ENCODE measurements at places on chromosomes 2 and 18.

- no peak for DNase-seq
These were observed 438 bp downstream of the HSPE1 start for GRCh38 chr2:197500503-197501131.

- DNase-seq = no peak
These were observed 4.3 kb upstream of the SALL3 start for GRCh38 chr18:78975292-78975691.

GRCh38 chr2:8633186-8633734, 48.6 kb upstream of the ID2 start:
- DNase-seq = no peak

GRCh38 chr18:36420826-36421225, 123.3 kb downstream of the FHOD3 start:
- DNase-seq = no peak

DNA sequence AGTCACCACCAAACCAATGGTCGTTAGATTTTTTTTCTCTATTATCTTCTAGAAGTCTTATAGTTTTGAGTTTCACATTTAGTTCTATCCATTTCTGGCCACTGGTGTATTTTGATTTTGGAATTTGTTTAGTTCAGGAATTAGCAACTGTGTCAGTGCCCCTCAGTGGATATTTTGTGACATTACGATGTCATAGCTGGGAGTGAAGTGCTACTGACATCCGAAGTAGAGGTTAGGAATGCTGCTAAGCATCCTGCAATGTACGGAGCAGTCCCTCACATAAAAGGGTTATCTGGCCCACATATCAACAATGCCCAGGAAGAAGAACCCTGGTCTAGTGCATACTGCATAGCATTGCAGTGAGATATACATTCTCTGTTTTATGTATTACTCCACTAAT, 157.4 kb upstream of the RGPD4 start:
- DNase-seq = no peak

DNA sequence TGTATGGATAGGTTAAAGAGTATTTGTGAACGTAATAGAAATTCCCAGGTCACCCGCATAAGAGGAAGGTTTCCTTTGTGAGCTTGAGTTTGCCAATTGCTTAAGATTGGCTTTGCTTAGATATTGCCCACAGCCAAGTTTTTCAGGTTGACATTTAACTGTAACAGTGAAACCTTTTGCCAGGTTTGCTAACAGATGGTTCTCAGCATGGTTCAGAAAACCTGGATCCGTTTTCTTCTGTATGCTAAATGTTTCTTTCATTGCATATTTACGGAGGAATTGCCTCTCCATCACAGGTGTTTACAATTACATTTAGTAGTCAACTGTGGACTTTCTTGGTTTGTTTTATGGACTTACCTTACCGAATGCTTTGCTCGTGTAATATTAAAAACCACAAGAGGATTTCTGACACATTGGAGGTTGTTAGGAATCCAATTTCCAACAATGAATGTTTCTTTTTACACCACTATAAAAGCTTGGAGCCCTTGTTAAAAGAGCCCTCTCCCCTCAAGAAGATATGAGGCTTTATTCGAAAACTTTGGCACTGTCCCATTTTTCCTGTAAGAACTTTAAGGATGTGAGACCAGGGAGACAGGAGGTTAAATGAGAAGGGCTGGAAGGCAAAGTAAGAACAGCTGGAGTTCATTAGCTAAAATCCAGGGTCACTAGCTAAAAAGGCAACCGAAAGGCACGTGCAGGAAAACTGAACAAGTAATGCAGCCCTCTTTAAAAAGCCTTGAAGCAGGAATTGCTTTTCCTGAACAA, 7.8 kb downstream of the CDK15 start:
- no peak for DNase-seq

DNA sequence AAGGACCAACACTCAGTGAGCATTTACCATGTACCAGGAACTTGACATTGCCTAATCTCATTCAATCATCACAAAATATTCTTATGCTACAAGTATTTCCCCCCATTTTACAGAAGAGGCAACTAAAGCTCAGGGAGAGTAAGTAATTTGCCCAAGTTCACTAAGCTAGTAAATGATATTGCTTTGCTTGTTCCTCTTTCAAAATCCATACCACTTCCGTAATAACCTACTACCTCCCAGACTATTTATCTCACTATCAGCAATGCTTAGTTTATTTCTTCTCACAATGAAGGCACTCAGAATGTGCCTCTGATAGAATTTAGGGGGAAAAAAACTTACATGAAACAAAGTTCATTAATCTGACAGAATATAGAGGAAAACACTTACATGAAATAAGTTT, 1070.9 kb upstream of the FANCL start:
- no peak for DNase-seq

DNA sequence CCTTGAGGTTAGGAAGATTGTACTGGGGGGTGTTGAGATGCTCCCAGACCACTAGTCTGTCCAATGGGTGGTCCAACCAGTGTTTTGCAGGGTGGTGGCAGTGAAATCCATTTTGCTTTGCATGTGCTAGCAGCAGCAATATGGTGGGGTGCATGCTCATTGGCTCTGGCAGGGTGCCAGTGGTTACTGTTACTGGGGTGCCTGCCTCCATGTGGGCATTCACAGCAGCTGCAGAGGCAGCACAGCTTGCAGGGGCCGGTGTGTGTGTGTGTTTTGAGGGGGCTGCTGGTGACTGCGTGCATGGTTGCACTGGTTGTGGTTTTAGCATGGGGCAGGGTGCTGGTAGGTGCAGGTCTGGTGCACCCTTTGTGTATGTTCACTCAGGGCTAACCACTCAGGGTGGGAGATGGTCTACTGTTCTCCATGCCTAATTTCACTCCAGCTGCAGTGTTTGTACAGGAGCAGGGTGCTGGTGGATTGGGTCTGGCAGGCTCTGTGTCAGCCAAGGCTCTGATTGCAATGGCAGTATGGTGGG, 265.4 kb downstream of the NUP35 start:
- no peak for DNase-seq

DNA sequence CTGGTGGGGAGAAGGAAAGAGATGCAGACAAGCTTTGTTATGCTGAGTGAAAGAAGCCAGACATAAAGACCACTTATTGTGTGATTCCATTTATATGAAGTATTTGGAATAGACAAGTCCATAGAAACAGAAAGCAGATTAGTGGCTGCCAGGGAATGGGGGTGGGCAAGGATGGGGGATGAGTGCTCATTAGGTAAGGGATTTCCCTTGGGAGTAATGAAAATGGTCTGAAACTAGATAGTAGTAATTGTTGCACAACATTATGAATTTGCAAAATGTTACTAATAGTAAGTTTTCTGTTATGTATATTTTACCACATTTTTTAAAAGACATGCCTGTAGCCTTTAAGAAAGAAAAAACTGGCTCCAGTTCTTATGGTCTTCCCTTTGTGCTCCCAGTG, 154.9 kb downstream of the LNPK start:
- no peak for DNase-seq

DNA sequence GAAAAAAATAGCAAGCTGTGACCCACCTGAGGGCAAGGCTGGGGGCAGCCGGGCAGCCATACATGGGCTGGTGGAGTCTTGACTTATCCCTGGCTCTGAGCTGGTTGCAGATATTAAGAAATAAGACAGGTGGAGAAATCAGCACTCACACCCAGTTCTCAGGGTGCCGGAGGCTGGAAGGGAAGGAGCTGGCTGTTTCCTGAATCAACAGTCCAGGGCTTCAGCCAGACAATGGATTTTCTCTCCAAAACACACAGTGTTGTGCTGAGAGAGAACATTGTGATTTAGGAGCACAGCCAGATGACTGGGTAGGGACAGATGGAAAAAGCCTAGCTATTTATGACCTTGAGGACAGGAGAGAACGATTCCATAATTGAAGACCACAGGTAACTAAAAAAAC, 208.8 kb downstream of the LDLRAD4 start:
- DNase-seq = no peak

DNA sequence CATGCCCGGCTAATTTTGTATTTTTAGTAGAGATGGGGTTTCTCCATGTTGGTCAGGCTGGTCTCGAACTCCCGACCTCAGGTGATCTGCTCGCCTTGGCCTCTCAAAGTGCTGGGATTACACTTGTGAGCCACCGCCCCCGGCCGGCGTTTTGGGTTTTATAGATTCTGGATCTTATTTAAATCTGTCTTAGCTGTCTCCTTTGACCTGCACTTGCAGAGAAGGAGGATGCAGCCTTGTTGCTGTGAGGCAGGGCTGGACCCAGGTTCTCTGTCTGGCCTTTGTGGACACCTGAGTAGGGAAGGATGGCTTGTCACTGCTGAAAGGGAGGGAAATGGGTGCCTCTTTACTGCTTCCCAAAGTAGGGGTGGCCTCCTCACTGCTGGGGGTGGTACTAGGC, 83.0 kb upstream of the HS6ST1 start:
- DNase-seq = no peak

- DNase-seq = no peak
These were observed 34.3 kb downstream of the GPC1 start for GRCh38 chr2:240469740-240470139.

DNA sequence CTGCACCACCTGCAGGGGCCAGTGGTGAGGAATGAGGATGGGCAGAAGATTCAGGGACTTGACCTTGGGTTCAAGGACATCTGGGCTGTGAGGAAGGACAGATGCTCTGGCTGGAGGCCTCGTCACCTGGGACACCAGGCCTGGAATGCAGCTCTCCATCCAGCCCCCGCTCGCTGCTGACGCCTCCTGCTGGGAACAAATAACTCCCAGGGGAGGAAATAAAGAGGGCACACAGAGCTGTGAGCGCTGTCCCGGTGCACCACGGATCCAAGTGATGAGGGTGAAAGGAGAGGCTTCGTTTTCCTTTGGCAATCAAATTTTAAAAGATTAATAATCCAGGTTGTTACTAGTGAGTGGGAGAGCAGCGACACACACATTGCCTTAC, 368.0 kb upstream of the MYT1L start:
- DNase-seq = no peak

DNA sequence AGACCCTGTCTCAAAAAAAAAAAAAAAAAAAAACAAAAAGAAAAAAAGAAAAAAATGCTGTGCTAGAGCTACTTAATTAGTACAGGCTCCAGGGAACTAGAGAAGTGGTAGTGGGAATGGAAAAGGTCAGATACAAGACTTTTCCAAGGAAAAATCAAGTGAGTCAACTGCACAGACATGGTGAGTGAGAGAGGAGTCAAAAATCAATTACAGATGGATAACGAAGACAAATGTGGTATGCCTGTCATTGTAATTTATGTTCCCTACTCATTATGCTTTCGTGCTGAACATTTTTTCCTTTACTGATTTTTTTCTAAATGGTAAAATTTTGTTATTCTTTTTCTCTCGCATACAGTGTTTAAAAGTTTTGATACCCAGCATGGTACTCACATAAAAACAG, 111.5 kb downstream of the MDH1 start:
- no peak for DNase-seq

DNA sequence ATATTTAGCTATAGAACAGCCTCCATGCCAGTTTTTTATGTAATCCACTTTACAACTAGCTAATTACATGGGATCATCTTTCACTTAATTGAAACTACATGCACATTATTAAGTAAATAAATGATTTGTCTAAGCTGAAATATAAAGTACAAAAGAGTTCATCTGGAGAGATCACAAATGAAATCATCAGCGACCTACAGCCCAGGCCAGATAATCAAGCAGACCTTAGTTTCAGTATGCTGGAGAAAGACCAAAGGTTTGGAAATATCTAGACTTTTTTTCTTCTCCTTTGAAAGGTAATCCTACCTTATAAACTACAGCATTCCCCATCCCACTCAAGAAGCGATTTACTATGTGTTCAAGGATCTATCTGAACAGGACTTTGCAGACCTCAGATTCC, 26.5 kb downstream of the FIGN start:
- DNase-seq = no peak

Measured in amygdala (tissue), 56 donors.